A673 (cell line): ENCODE measurements at places on chromosomes 5 and 9.

DNA sequence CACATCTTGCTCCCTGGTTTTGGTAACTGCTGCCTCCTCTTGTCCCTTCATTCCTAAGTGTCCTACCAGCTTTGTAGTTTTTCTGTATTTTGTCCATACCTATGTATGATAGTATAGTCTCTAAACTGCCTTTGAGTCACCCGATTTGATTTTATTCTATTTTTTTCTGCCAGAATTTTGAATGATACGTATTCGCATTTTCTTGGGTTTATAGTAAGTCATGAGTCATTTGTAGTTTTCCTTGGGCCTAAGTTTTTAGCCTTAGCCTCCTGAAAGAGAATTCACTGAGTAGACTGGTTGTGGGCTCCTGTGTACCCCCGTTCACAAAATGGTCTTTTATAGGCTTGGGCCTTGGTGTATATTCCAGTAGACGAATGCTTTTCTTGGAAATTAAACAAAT lies 59.6 kb downstream of the LRRTM2 start:
- no peak overlapping the region for H3K27ac ChIP-seq
- no peaks in the 10 kb centered on the region for H3K4me1 ChIP-seq
- no peak for DNase-seq
- no peaks in the 10 kb centered on the region for H3K36me3 ChIP-seq

DNA sequence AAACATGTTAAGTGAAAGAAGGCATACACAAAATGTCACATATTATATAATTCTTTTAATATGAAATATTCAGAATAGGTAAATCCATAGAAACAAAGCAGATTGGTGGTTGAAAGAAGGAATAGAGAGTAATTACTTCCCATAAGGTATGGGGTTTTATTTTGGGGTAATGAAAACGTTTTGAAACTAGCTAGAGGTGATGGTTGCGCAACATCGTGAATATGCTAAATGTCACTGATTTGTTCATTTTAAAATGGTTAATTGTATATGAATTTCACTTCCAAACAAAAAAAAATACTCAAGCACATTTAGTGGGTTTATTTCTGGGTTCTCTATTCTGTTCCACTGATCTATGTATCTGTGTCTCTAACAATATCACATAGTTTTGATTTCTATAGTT lies 12.0 kb upstream of the FSTL4 start:
- H3K27me3 ChIP-seq = peaks cover 8% of the 10 kb centered on the region
- H3K4me3 ChIP-seq = no peak overlapping the region
- no peak for DNase-seq
- no peaks in the 10 kb centered on the region for H3K4me1 ChIP-seq
- no peak overlapping the region for H3K27ac ChIP-seq
- H3K36me3 ChIP-seq = no peaks in the 10 kb centered on the region

- no peaks in the 10 kb centered on the region for H3K4me1 ChIP-seq
- H3K4me3 ChIP-seq = no peak overlapping the region
- H3K27ac ChIP-seq = no peak overlapping the region
Measured at GRCh38 chr5:119899981-119900380, 270.6 kb downstream of the FAM170A start.

- no peaks in the 10 kb centered on the region for H3K36me3 ChIP-seq
- no peaks in the 10 kb centered on the region for H3K4me1 ChIP-seq
- no peak overlapping the region for H3K4me3 ChIP-seq
- H3K27me3 ChIP-seq = no peaks in the 10 kb centered on the region
Measured at GRCh38 chr5:110663525-110663924, 62.9 kb downstream of the TMEM232 start.
